ENCODE measurements at places on chromosomes 1 and 21.

DNA sequence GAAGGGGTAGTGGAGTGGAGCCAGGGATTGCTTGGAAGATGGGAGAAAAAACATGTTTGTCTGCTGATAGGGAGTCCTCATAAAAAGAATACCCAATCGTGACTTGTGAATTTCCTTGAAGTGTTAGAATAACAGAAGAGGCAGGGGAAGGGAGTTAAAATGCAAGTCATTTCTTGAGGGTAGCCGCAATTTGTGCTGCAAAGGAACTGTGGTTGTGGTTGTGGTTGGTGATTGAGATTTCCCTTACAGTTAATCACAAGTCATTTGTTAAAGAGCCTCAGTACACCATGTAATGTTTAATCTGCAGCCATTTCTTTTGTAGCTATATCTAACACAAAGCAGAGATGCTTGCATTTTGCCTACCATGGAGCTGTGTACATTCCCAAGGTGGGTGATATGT lies 38.5 kb upstream of the EGLN1 start:
- peak; percentile 36 for DNase-seq

DNA sequence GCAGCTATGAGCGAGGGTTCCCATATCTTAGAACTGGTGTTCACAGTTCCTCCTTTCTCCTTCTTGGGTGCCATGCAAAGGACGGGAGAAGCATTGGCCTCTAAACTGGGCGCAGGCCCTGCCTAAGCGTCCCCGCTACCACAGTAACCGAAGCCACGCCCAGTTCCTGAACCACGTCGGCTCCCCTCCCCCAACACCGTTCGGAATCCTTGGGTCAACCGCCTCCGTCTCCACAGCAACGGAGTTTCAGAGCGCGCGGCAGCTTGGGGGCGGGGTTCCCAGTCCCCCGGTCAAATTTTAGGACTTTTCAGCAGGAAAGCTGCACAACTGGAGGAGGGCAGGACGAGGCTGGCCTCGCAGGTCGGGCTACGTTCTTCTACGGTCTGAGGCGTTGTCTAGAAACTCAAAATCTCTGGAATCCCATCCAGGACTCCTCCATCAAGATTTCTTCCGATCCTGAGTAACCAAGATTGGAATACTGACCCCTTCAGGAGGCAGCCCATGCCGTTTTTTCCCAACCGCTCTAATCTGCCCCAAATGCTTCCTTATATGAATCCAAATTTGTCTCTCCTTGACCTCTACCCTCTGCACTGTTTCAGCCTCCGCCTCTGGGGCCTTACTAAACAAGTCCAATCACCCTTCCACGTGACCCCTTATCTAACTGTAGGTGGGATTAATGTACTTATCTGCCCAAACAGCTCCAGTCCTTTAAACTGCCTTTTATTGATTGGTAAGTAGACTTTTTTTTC lies at the start of gene SPAG17:
TSS of gene SPAG17 (minus strand) at position 145 of the 749 bp plus-strand sequence. CDS start at position 74, 71 bp downstream.
- DNase-seq: peak; percentile 42

GRCh38 chr1:4309676-4310320 lies 344.6 kb upstream of the AJAP1 start:
- DNase-seq: no peak

DNA sequence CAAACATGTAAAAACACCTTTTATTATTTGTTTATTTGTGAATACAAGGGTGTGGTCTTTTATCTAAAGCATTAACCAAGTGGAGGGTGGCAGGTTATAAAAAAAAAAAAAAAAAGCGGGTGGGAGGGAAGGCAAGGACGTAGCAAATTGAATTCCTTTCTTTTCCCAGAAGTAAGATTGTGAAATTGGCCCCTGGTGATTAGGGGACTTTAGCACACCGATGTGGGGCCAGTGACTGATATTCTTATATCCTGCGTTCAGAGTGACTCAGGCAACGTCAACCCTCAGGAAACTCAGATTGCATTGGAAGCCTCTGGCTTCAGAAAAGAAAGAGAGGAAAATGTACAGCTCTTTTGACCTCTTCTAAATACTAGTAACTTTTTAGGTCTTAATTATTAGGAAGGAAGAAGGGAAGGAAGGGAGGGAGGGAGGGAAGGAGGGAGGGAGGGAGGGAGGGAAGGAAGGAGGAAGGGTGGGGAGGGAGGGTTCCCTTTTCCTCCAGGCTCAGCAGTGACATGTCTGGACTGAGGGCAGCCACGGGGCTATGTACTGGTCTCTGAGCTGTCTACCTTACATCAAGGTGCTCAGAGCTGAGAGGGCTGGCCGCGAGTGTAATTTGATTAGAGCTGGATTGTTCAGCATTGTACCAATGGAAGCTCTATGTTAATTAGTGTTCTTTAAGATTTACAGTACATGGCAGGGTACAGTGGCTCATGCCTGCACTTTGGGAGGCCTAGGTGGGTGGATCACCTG lies 30.2 kb downstream of the EVA1C start:
- no peak for DNase-seq

GRCh38 chr1:15430787-15431570 lies 7.3 kb upstream of the CTRC start:
- peak; percentile 82 for DNase-seq

- no peak for DNase-seq
These were observed 30.8 kb upstream of the FAM78B start for GRCh38 chr1:166197597-166197996.

DNA sequence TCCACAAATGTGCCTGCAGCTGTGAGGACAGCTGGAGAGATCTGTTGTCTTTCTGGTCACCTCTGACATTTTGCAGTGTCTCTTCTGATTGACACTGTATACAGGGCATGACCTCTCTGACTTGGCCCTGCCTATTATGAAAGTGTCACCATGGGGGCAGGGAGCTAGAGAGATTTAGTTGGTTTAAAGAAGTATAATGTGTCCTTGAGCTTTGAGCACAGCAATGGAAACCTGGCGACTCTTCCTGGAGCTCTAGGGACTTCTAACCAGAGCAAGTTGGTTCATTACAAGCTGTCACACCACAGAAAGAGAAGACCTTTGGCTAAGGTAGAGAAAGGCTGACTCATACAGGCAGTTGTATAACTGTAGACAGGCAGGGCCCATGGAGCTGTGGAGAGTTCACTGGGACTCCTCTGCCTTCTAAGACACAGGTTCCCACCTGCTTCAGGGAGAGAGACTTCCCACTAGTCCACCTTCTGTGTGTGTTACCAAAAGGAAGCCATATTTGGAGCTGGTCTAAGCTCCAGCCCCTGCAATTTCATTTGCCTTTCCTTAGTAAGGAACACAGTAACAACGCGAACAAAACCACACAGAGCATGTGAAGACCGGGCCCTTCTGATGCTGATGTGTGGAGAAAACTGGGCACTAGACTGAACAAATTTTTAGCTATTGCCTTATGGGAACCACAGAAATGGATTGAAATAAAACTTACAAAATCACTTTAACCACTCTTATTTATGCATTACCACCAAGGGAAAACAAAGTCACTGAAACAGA lies 90.5 kb upstream of the ADAR start:
- DNase-seq: no peak

GRCh38 chr1:224498574-224499170 lies 64.1 kb upstream of the WDR26 start:
- DNase-seq: no peak

DNA sequence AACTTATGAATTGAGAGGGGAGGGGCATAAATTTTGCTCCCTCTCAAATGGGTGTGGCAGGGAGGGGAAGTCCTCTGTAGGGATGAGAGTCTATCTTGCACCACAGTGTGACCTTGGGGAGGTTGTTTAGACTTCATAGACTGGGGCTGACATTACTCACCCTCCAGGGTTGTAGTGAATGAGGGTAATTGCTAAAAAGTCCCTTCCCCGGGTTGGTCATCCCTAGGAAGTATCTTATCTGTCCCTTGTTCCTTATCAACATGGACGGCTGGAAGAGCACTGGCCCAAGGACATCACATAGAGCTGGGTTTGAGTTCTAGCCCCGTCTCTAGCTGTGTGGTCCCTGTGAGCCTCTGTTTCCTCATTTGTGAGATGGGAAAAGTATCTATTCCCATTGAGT lies 52.4 kb upstream of the SLC2A1 start:
- DNase-seq: no peak

DNA sequence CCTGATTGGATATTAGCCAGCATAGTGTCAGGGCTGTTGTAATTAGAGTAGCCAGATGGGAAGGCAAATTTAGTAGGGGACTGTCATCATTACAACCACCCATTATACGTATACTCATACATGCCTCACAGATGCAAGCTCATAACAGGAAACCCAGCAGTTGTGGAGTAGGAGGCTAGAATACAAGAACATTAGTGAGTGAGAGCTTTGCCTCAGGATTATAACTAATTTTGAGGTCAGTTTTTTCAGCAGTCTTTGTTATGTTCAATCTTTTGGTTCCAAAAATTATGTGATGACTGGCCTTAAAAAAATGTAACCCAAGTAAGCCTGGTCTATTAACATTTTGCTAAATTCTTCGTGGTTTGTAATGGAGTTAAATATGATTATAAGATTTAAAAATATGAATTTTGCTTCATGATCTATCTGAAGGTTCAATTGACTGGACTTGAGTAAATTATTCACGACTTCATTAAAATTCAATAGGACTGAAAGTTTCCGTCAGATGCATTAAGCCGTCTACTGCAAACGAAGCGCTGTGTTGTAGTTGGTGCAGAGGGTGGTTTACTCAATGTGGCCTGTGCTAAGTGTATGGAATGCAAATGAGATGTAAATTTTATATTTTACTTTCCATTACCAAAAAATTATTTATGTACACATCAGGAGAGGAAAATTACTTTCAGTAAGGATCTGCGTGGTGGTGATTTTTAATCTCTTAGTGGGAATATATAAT lies 48.8 kb downstream of the KCNK1 start:
- no peak for DNase-seq

DNA sequence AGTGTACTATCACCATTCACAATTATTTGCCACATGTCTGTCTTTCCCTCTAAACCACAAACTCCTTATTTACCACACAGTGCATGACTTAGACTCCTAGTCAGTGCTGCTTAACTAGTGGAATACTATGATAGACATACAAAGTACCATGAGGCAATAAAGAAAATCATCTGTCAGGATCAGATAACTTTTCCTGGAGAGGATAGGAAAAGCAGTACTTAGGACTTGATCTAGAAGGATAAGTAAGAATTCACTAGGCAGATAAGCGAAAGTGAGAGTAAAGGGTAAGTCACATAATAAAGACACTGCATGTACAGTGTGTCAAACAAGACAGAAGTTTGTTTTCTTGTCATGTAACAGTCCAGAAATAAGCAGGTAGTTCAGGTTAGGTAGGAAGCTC lies 21.2 kb upstream of the TSPAN1 start:
- DNase-seq: no peak

GRCh38 chr21:42989816-42990650 lies 15.7 kb downstream of the PKNOX1 start:
- no peak for DNase-seq

GRCh38 chr1:91784191-91784590 lies 101.8 kb downstream of the TGFBR3 start:
- no peak for DNase-seq

All from activated naive CD8-positive, alpha-beta T cell treated with anti-CD3 and anti-CD28 coated beads, Interleukin-2, amount 10 ng/mL, durations not matched to agents 7 days and 5 days (primary cell).